Activated T-cell treated with anti-CD3 and anti-CD28 coated beads, Interleukin-2, amount 50 U/mL, for 4 hours (primary cell): ENCODE measurements at places on chromosomes 1 and 21. TPM values are rescaled to one million over a fixed set of nuclear protein-coding genes. Genes with fewer than 3 reads are reported as not detected.

NR1I3 gene
- 0.46 TPM for total RNA-seq

- DNase-seq = peak; percentile 84
Measured at GRCh38 chr1:226634166-226634588, 85.6 kb downstream of the STUM start.

DNA sequence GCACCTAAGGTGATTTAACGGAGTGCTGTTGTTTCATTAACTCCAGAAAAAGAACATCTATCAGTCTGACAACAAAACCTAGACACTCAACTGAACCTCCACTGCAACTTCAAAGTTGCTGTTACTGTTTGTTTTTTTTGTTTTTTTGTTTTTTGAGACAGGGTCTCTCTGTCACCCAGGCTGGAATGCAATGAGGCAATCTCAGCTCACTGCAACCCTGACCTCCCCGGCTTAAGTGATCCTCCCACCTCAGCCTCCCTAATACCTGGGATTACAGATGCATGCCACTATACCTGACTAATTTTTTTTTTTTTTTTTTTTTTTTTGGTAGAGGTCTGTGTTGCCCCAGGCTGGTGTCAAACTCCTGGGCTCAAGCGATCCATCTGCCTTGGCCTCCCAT, 66.7 kb upstream of the SDC3 start:
- no peak for DNase-seq

DNA sequence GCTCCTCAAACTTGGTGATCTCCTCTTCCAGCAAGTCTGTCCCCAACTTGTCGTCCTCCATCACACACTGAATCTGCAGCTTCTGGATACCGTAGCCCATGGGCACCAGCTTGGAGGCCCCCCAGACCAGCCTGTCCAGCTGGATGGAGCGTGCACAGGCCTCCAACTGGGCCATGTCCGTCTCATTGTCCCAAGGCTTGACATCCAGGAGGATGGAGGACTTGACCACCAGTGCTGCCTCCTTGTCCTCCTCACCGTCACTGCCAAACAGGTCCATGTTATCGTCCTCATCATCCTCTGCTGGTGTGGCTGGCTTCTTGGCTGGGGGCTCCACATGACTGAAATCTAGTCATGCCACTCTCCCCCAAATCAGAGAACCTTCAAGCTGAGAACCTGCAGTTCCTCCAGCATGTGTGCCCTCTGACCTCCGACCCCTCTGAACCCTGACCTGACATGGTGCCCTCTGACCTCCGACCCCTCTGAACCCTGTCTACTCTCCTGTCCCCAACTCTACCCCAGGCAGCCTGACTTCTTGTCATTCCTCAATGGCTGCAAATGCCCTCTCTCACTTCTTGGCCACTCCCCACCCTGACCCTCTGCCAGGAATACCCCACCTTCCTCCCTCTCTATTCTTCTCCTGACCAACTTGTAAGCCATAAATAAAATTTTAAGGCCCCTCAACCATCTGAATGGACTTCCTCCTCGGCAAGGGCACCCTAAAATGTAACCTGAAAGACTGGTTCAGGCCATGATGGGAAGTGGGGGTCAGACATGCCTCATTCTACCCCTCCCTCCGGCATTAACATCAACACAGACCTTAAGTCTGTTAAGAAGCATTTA, 275.7 kb upstream of the C1orf174 start:
- no peak for DNase-seq

DNA sequence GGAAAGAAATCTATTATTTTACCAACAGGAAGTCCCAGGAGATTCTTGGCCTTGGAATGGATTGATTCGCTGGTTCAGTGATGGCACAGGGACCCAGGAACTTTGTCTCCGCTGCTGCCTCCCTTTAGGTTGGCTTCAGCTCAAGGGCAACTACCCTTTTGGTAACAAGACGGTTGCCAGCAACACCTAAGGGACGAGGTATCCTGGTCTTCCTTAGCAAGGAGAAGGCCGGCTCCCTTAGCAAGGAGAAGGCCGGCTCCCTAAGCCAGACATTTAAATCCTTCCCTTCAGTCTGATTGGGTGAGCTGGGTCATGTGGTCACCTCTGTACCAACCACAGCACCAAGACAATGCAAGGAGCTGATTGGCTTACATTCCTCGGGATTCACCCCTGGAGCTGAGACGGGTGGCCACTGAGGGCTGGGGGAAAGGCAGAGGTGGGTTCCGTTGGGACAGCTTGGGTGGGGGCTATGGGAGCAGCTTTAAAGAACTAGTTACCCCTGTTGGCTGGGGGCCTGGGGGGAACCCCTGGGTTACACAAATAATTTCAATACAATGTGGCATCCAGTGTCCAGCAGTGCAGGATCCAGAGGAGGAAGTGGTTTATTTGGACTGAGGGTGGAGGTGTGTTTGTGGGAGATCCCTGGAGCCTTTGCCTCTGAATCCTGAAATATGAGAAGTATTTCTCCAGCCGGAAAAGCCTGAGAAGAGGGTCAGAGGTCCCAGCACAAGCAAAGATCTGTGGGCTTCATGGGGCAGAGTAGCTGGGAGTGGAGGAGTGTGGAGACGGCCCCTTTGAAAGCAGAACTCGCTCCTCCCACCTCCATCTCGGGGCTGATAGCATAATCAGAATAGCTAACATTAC, 20.7 kb upstream of the CLIC4 start:
- DNase-seq = no peak

- DNase-seq = no peak
Measured at GRCh38 chr1:176791906-176792305, 328.9 kb downstream of the PAPPA2 start.

GRCh38 chr1:67192902-67193301, 26.6 kb downstream of the IL23R start:
- DNase-seq = no peak

SAMD13 gene
- total RNA-seq = not detected

DNA sequence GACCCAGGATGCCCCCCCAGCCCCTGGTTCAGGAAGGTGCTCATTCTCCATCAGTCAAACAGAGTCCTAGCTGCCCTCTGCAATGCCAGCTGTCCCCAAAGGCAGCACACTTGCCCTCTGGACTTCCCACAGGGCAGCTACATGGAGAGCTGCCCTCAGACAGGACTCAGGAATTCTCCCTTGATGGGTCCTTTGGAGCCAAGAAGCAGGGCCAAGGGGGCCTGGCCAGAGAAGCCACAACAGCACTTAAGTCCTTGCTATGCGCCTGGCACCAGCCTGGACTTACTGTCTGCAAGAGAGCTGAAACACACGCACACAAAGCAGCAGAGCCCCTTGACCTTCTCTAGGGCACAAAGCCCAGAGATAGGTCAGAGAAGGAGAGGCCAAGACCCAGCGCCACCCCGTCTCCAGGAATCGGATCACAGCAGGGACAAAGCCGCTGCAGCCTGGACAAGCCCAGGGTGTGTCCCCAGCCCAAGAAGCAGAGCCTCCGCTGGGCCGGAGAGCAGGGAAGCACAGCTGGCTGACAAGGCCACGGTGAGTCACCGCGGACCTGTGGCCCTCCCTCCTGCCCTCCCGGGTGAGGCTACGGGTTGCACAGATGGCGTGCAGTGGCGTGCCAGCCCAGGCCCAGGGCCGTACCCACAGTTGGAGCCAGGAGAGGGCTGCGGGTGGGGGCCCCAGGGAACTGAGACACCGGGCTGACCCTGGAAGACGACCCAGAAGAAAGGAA, 1.7 kb downstream of the WNT9A start:
- DNase-seq = no peak

- no peak for DNase-seq
Measured at GRCh38 chr1:240070188-240070587, 21.5 kb upstream of the FMN2 start.

OR10Z1 gene
- not detected for total RNA-seq

- DNase-seq = no peak
Measured at GRCh38 chr1:184502161-184502560, 115.3 kb downstream of the C1orf21 start.

DNA sequence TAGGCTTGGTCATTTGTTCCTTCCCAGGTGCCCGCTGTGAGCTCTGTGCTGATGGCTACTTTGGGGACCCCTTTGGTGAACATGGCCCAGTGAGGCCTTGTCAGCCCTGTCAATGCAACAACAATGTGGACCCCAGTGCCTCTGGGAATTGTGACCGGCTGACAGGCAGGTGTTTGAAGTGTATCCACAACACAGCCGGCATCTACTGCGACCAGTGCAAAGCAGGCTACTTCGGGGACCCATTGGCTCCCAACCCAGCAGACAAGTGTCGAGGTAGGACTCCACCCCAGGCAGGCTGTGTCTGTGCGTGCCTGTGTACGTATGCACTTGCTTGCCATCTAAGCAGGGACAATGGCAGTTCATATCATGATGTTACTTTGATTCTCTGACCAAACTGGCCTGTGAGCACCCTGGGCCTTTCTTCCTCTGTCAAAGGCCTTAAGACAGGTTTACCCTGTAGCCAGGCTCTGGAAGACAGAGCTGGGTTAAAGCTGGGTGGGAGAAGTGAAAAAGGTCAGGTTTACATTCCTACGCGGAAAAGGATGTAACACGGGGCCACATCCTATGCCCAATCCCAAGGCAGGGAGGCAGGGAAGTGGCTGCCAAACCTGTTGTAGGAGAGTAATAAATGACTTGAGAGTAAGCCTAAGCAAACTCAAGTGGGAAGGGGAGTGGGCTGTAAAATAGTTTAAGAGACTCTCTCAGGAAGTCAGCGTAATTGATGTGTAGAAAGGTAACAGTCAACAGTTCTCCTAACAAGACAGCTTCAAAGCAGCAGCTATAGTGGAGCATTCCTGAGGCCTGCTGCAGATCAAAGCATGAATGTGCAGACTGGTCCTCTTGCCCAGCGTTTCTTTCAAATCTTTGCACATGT, 42.5 kb downstream of the LAMC2 start:
- DNase-seq = no peak

- no peak for DNase-seq
Measured at GRCh38 chr1:66711420-66711819, 40.8 kb upstream of the DYNLT5 start.

NMNAT1 gene
- 3.8 TPM for total RNA-seq

DNA sequence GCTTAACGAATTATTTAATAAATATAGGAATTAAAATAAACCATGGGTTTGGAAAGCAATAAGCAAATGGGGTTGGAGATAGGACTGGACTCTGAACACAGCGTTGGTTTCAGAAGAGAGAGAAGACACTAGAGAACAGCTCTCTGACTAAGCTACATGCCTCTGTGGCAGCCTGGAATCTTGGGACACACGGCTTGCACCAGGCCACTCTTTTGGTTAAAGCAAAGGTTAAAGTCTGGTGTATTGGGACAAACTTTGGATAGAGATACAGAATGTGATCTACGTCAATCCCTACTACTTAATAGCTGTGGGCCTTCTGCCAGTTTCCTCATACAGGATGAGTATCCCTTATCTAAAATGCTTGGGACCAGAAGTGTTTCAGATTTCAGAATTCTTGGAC, 49.7 kb upstream of the HSD17B7 start:
- no peak for DNase-seq

- DNase-seq = no peak
Measured at GRCh38 chr1:179728271-179728670, 14.8 kb upstream of the FAM163A start.

- DNase-seq = no peak
Measured at GRCh38 chr21:33112151-33112550, 42.2 kb downstream of the OLIG1 start.

DNA sequence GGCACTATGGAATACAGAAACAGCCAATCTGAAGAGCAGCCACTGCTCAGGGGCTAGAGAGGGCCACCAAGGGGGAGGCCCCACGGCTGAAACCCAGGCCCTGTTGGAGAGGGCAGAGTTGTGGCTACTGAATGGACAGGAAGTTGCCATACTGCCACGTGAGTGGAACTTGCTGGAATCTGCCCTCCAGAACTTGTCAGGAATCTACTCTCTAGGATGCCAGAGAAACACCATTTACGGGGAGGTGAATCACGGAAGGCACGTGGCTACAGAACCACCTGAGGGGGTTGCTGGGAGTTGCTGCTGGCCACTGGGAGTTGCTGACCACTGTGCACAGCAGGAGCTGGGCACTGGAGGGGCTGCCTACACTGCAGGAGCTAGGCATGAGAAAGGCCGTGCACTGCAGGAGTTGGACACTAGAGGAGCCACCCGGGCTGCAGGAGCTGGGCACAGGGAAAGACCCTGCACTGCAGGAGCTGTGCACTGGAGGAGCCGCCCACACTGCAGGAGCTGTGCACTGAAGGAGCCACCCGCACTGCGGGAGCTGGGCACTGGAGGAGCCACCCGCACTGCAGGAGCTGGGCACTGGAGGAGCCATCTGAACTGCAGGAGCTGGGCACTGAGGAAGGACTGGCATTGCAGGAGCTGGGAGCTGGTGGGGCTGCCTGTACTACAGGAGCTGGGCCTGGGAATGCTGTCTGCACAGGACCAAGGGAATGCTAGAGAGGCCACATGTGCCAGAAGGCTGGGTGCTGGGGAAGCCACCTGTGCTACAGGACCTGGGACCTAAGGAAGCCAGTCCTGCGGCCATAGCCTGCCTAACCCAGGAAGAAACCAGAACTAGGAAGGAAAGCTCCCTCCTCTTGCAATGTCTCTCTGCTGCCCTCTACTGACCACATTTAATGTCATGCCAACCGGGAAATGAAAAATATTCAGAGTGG, 343.4 kb downstream of the MATN1 start:
- peak; percentile 22 for DNase-seq

DNA sequence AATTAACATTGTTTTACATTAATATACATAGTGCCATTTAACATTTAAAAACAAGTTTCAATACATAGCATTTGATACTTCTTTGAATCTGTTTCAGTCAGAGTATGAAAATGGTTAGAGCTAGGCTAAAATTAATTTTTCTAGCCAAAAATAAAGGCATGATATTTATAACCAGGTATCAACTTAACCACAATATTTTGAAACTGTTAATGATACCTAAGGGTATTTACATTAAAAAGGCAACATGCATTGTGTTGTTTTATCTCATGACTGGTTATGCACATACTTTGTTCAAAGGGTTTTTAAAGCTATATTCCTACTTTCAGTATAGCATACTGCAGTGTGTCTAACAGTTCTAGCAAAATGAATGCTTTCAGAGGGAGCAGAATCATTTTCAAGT, 130.0 kb downstream of the HS2ST1 start:
- DNase-seq = no peak

DNA sequence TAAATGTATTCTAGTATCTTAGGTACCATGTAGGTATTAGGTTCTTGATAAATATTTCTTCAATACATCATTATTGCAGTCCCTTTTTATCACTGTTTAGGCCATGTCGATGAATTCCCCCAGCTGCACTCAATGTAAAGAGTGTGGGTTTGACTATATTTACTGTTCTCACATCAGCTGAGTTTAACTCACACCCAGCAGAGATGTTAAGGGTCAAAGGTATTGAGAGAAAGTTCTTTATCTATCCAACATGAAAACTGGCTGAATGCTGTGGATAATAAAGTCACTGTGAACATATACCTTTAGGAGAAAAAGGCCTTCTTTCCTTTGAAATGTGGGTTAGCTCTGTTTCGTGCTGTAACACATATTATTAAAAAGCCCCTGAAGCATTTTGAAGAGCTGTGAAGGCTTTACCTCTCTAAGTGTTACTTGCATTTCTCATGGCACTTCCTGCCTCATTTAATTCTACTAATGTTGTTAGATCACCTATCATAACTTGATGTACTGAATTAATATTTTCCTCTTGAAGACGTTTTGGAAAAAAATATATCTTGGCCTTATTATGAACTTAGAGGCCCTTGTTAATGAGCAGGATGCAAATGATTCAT, 19.1 kb upstream of the LYST start:
- DNase-seq = no peak
